ENCODE measurements at places on chromosomes 7 and 10.

GRCh38 chr7:37419496-37419895 lies 29.2 kb downstream of the ELMO1 start:
- DNase-seq = no peak

DNA sequence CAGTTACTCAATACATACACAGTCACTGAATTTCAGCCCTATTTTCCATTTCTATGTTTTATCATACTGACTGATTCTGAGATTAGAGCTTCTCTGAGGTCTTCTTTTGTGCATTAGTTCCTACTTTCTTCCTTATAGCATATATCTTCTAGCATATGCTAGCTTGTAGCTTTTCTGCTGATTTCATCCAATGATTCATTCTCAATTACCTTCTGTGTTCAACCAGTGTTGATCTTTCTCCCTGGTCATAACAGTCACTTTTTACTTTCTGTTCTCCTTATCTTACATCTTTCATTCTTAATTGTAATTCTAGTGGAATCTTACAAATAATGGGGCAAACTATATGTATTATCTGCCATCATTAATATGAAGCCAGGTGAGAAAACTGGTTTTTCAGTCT lies 159.5 kb upstream of the HGF start:
- no peak for DNase-seq

DNA sequence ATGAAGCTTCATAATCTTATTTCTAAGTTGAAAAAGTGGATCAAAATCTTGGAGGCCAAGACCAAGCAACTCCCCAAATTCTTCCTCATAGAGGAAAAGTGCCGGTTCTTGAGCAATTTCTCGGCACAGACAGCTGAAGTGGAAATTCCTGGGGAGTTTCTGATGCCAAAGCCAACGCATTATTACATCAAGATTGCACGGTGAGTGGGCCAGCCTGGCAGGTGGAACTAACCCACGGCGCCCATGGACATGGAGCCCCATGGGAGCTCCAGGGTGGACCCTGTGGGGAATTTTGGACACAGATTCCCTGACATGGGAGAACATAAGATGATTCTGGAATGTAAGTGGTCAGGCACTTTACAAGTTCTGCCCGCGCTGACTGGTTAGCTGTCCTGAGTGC lies 125.9 kb downstream of the TRRAP start:
- no peak for DNase-seq

DNA sequence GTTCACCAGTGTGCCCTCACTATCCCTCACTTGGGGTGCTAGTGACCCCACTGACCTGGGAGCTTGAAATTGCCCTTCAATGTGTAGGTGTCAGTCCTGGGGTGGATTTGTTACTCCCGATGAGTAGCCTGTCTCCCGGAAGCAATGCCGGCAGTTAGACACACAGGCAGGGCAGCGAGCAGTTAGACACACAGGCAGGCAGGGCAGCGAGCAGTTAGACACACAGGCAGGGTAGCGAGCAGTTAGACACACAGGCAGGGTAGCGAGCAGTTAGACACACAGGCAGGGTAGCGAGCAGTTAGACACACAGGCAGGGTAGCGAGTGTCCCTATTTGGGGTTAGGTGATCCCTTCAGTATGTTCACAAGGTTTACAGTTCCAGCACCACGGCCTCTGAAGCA lies 44.0 kb downstream of the VWA2 start:
- DNase-seq = no peak

DNA sequence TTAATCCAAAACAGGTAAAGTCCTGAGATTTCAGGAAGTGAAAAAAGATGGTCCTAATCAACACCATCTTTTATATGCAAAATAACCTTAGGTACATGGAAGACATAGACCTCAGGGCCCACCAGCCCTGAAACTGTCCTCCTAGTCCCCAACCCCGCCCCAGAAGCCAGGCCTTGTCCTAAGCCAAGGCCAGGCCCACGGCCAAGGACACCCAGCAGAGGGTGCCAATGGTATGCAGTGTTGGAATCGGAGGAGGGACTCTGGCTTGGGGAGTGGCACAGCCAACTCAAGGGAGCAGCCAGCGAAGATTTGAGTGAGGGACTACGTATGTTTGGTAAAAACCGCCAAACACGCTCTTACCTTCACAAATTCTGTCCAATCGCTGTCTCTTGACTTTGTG lies 96.7 kb downstream of the ZRANB1 start:
- peak; percentile 85 for DNase-seq

GRCh38 chr7:98879198-98879978 lies 1.1 kb downstream of the TRRAP start:
- peak; percentile 75 for DNase-seq

DNA sequence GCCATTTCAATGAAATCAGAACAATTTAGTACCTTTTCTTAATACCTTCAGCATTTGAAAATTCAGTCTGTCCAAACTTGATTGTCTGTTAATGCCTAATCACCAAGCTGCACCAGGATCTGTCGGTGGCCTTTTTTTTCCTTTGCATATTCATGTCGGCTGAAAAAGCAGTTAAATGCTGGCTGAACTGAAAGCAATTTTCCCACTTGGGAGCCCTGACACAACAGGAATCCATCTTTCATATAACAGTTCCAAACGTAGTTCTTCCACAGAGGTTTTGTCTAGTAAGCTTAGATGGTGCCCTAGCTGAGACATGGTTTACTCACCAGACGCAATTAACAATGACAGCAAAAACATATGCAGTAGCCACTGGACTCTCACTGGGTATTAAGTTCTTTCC lies 83.6 kb upstream of the CHCHD3 start:
- DNase-seq = no peak

All from pancreas (tissue), 10 donors.